ENCODE measurements at places on chromosomes 2 and 18.

DNA sequence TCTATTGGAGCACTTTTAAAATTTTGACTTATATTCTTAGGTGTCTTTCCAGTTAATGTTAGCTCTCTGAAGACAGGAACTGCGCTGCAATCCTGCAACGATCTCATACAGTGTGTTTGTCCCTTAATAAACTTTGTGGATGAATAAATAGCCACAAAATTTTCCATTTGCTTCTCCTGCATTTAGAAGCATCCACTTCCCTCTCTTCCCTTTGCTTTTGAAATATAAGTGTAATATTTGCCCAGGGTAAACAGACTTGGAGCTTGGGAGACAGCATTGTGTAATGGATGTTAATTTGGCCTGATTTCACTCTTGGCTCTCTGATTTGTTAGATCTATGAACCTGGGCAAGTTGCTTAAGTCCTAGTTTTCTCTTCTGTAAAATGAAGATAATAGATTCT, 58.2 kb upstream of the CD28 start:
- DNase-seq = peak; percentile 90

- DNase-seq = no peak
Observed at GRCh38 chr2:205835923-205836322, 153.6 kb downstream of the NRP2 start.

GRCh38 chr2:196233805-196234475, 62.6 kb upstream of the STK17B start:
- no peak for DNase-seq

- no peak for DNase-seq
Observed at GRCh38 chr2:213491376-213491775, 207.1 kb downstream of the SPAG16 start.

DNA sequence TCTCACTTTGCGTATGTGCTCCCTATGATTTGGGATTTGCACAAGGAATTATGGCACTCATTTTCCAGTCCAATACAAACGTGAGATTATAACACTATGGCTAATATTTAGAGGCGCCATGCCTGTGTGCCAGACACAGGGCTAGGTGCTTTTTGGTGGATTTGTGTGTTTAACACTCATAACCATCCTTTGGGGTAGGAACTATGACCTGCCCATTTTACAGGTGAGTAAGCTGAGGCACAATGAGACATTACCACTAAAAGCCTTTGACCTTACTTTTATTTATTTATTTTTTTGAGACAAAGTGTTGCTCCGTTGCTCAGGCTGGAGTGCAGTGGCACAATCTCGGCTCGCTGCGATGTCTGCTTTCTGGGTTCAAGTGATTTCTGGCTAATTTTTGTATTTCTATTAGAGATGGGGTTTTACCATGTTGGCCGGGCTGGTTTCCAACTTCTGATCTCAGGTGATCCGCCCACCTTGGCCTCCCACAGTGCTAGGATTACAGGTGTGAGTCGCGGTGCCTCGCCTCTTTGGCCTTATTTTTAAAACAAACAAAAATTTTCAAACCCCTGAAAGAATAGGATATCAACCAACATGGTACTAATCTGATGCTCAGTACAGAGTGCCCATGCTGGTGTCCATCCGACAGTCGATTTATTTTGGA, 26.6 kb upstream of the GLI2 start:
- DNase-seq = no peak

DNA sequence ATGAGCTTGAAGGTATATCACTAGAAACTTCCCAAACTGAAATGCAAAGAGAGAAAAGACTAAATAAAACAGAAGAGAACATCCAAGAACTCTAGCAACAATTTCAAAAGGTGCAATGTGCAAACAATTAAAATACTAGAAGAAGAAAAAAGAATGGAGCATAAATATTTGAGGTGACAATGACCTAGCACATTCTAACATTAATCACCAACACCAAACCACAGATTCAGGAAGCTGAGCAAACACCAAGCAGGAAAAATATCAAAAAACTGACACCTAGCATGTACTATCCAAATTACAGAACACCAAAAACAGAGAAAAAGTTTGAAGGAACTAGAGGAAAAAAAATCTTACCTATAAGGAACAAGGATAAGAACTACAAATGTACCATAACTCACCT, 460.8 kb downstream of the IRS1 start:
- no peak for DNase-seq

DNA sequence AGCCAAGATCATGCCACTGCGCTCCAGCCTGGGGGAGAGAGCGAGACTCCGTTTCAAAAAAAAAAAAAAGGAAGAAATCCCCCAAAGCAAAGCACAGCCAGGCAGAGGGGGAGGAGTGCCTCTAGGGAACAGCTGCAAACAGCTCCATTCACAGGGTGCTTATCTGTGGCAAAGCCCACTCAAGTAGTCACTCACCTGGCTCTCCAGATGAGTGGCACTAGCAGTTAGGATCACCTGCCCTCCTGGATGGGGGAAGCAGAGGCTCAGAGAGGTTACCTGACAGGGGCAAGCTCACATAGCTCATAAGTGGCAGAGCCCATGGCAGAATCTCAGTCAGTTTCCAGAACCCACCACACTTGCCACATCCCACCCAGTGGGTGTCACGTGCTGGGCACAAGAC, 30.3 kb downstream of the TFCP2L1 start:
- peak; percentile 95 for DNase-seq

- no peak for DNase-seq
Observed at GRCh38 chr2:23861952-23862351, 65.0 kb downstream of the ATAD2B start.

DNA sequence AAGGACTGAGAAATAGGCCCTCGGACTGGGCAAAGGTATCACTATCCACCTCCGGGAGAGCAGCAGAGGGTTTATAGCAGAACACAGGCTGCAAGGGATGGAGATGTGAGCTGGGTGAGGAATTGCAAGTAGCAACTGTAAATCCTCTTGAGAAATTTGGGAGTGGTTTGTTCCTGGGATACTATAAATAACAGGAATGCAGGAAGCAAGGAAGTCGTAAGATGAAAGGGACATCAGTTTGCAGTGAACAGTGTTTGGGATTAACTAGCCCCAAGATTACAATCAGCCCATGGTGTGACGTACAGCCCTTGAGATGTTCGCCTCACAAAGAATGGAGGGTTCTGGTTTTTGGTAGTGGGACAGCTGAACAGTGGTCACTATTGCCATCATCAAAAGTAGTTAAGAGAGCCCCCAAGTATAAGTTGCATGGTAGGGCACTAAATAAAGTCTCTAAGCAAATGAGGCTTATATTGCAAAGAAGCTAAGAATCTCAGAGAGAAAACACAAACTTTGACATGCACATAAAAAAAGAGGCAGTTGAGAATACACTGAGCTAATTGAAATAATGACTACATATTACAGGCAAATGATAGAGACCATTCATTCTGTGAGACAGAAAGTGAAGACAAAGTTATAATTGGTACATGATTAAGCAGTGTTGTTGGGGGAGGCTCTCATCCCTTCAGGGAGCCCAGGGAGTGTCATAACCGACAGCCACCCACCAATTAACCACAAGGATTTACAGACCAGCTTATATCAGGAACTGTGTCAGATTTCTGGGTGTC, 362.5 kb upstream of the ACVR2A start:
- DNase-seq = no peak

GRCh38 chr2:96181529-96181928, 27.1 kb downstream of the STARD7 start:
- no peak for DNase-seq

GRCh38 chr2:68715353-68716041, 19.1 kb upstream of the ARHGAP25 start:
- DNase-seq = no peak

DNA sequence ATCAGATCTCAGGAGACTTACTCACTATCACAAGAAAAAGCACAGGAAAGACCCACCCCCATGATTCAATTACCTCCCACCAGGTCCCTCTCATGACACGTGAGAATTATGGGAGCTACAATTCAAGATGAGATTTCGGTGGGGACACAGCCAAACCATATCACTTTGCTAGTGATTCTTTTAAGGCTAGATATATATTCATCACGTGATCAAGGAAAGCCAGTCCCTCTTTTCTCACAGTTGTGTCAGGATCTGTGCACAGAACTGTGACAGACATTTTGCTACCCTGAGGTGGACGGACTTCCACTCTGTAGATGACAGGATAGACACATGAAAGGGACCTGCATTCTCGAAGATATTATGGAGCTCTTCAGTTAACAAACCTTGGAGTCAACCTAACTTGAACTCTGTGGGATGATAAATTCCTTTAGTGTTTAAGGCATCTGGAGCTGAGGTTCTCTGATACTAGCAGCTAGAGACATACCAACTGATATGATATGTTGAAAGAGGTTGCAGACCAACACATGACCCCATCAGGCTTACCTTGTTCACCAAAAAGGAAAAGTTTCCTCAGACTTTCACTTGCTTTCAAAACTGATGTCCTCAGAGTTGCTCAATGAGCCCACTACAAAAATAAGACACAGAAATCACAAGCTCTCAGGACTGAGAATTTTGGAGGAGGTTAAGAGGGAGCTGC, 66.3 kb upstream of the SCG2 start:
- no peak for DNase-seq

- no peak for DNase-seq
Observed at GRCh38 chr2:22020091-22020742, 896.4 kb downstream of the TDRD15 start.

DNA sequence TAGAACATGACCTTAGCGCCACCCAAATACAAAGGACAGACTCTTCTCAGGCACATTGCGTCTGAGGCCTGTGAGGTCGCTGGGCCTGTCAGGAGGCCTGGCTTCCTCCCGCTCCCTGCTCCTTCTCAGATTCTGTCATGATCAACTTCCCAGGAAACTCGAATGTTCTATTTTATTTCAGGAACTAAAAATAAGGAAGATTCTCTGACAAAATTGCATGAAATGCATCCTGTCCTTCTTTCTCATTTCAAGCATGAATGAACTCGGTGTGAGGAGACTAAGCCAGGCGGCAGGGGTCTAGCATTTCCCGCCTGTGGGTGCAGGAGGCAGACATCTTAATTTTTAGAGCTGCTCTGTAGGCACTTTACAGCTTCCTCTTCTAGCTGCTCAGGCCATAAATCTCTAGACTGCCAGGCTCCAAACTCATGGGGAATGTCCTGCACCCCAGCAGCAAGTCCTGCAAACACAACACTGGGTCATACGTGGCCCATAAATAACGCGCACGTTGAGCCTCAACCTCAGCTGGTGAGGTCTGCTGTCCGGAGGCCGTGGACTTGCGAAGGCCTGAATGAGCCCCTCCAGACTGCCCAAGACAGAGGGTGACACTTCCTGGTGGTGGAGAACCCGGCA, 109.7 kb upstream of the ZNF236 start:
- DNase-seq = no peak

- no peak for DNase-seq
Observed at GRCh38 chr2:60488291-60488690, 65.2 kb downstream of the BCL11A start.

DNA sequence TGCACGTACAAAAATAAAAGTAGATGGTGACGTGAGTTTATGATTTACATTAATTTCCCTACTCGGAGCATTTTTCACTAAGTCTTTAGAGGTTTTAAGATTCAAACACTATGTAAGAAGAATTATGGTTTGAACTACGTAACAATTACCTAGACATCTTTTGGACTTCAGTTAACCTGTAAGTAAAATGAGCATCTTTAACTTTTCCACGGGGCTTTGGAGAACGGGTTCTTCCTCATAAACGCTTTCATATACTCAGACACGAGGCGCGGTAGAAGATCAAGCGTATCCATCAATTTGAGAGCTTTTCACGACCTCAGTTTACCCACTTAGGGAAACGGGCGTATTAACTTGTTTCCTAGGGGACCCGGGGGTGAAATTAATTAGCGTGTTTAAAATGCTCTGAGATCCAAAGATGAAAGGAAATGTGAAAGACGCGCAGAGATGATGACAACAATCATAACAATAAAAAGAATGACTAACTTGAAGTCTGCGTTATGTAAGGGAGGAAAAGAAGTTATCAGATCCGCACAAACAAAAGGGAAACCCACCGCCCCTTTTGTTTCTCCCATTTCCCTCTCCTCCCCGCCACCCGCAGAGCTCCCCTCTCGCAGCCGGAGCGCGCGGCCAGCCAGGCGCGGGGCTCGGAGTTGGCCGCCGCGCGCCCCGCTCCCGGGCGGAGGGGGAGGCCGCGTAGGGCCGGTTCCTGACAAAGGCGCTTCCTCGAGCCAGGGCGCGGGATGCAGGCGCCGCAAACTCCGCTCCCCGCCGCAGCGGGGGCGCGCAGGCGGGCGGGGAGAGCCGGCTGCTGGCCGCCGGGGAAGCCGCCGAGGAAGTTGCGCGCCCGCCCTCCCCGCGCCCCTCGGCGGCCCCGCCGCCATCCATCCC, 807 bp downstream of the PELI1 start:
- no peak for DNase-seq

DNA sequence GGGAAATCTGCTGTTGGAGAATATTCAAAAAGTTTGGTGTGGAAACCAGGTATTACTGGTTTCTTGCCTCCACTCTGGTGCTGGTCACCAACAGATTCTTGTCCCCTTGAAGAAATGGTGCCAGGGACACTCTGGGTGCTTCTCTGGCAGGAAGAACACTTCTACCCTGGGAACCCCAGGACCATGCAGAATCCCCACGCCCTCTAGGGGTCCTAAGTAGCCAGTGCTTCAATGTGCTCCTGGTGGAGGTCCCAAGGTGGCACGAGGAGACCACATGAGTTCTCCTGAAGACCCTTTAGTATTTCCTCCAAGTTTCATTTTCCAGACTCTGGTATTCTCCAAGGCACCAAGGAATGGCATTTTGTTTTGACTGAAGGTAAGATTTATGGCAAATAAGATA, 380.6 kb downstream of the TSN start:
- no peak for DNase-seq

GRCh38 chr2:207779523-207779922, 9.8 kb upstream of the FZD5 start:
- DNase-seq = no peak

DNA sequence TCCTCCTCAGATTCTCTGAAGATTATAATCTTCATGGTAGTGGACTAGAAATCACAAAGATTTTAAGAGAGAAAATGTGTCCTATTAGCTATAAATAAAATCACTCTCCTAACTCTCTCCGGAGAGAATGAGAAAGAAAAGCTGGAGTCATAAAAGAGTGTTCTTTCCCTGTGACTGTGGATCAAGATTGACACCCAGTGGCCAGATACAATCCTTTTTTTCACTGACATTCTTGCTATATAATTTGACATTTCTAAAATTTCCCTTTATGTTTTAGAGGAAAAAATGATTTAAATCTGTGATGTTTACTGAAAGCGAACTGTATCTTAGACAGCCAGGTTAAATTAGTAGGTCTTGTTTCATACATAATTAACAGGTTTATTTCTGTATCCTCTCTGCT, 35.4 kb upstream of the LRP2 start:
- peak; percentile 13 for DNase-seq

GRCh38 chr2:166895243-166895642, 7.0 kb downstream of the XIRP2 start:
- DNase-seq = no peak

- no peak for DNase-seq
Observed at GRCh38 chr2:96727431-96727830, 12.4 kb downstream of the LMAN2L start.

- no peak for DNase-seq
Observed at GRCh38 chr2:237297421-237298150, 116.4 kb downstream of the COL6A3 start.

GRCh38 chr2:174003720-174004695, 38.8 kb upstream of the SP3 start:
- no peak for DNase-seq

- no peak for DNase-seq
Observed at GRCh38 chr2:43737097-43737854, 36.6 kb upstream of the DYNC2LI1 start.
